Skeletal muscle tissue (tissue), 5 donors: ENCODE measurements at places on chromosomes 3 and 15. TPM values are rescaled to one million over a fixed set of nuclear protein-coding genes. Genes with fewer than 3 reads are reported as not detected.

Gene NAALADL2
- total RNA-seq, result 17.7 TPM

Gene CCDC80
- total RNA-seq, result 25.6 TPM

Gene LRRIQ4
- not detected for total RNA-seq

Gene ZIC4
- 2.6 TPM for total RNA-seq

Gene LEKR1
- 0.52 TPM for total RNA-seq

Gene LEO1
- 16.2 TPM for total RNA-seq

Gene CIB1
- 7.8 TPM for total RNA-seq

Gene IL5RA
- total RNA-seq, result not detected

Gene MASP1
- 5.7 TPM for total RNA-seq

Gene FBXO40
- total RNA-seq, result 4.2 TPM

Gene SH2D7
- total RNA-seq, result not detected

Gene ANKRD34C
- not detected for total RNA-seq

Gene SV2B
- 1.6 TPM for total RNA-seq

Gene GOLGA8G
- not detected for total RNA-seq

Gene IMPDH2
- total RNA-seq, result 523 TPM

Gene FETUB
- total RNA-seq, result not detected

Gene A4GNT
- total RNA-seq, result not detected

Gene KIF7
- 4.7 TPM for total RNA-seq

Gene HOMER2
- total RNA-seq, result 11.0 TPM

Gene WDR72
- under 0.01 TPM for total RNA-seq

Gene GPR15
- not detected for total RNA-seq

Gene TMEM108
- 7.3 TPM for total RNA-seq

Gene PDIA3
- 47.5 TPM for total RNA-seq

Gene CLDN1
- 1.6 TPM for total RNA-seq

Gene CNTN6
- 2.1 TPM for total RNA-seq

Gene TMEM40
- total RNA-seq, result under 0.01 TPM

Gene FSIP1
- 3.7 TPM for total RNA-seq
